ENCODE measurements at places on chromosomes 1 and 21. TPM values are rescaled to one million over a fixed set of nuclear protein-coding genes. Genes with fewer than 3 reads are reported as not detected.

Gene KIF17
- total RNA-seq, result 1.8 TPM

Gene ADAMTS1
- total RNA-seq, result 0.22 TPM

Gene PTAFR
- total RNA-seq, result 0.09 TPM

Gene OR6N1
- not detected for total RNA-seq

Gene GIPC2
- 0.05 TPM for total RNA-seq

Gene FMO1
- total RNA-seq, result not detected

Gene AADACL4
- not detected for total RNA-seq

Gene TDRD5
- not detected for total RNA-seq

Gene FAM131C
- 19.1 TPM for total RNA-seq

Gene TLR5
- 0.25 TPM for total RNA-seq

Gene HSD3B2
- not detected for total RNA-seq

Gene TMEM82
- 0.05 TPM for total RNA-seq

Gene AKR7A3
- total RNA-seq, result 0.16 TPM

Gene DCST1
- total RNA-seq, result 0.06 TPM

Gene RSPH1
- 0.55 TPM for total RNA-seq

Gene SLC45A3
- total RNA-seq, result 3.8 TPM

Gene PLA2G2F
- total RNA-seq, result not detected

Gene OPRD1
- 0.01 TPM for total RNA-seq

Gene C1QB
- not detected for total RNA-seq

Gene CAPN9
- total RNA-seq, result not detected

Gene CYP4A11
- total RNA-seq, result not detected

Gene LCE1D
- total RNA-seq, result not detected

Gene PEAR1
- 5.0 TPM for total RNA-seq

Gene FMOD
- 0.02 TPM for total RNA-seq

Gene CENPS
- total RNA-seq, result 27.4 TPM

Gene ZYG11B
- 5.0 TPM for total RNA-seq

Gene GJB4
- 0.11 TPM for total RNA-seq

Gene PTPN7
- not detected for total RNA-seq

Gene CD5L
- total RNA-seq, result not detected

Gene ZFYVE9
- total RNA-seq, result 8.6 TPM

Gene SIK1
- total RNA-seq, result 15.9 TPM

Gene SH2D5
- 10.3 TPM for total RNA-seq

Gene NBPF4
- total RNA-seq, result 0.07 TPM

Gene CHIA
- not detected for total RNA-seq

Gene MAP10
- total RNA-seq, result 0.98 TPM

Gene FGR
- not detected for total RNA-seq

Gene LRRC8B
- total RNA-seq, result 2.4 TPM

Gene BACE2
- 24.5 TPM for total RNA-seq

All from A549 treated with dexamethasone at 1 μM for 4 hours (cell line).